ENCODE measurements at places on chromosomes 2 and 18. TPM values are rescaled to one million over a fixed set of nuclear protein-coding genes. Genes with fewer than 3 reads are reported as not detected.

DNA sequence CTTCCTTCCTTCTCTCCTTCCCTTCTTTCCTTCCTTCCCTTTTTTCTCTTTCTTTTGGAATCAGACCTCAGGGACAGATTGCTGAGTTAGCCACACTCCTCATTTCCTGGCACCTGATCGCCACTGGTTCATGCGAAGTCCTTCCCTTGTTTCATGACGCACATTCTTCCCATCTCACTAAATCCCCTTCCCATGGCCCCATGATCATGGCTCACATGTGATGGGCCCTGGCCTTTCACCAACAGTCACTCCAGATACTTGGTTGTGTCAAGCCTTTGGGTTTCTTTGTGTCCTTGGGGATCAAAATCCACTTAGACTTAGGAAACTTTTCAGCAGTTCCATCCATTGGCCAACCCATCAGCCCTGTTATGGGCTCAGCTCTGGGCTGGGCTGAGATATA lies 23.8 kb upstream of the ASPRV1 start:
- no peaks in the 10 kb centered on the region for H3K36me3 ChIP-seq
- peaks cover 5% of the 10 kb centered on the region for H3K4me1 ChIP-seq
- no peak overlapping the region for H3K4me3 ChIP-seq
- H3K27ac ChIP-seq, result peak overlapping the region; percentile 91
- DNase-seq, result no peak

DNA sequence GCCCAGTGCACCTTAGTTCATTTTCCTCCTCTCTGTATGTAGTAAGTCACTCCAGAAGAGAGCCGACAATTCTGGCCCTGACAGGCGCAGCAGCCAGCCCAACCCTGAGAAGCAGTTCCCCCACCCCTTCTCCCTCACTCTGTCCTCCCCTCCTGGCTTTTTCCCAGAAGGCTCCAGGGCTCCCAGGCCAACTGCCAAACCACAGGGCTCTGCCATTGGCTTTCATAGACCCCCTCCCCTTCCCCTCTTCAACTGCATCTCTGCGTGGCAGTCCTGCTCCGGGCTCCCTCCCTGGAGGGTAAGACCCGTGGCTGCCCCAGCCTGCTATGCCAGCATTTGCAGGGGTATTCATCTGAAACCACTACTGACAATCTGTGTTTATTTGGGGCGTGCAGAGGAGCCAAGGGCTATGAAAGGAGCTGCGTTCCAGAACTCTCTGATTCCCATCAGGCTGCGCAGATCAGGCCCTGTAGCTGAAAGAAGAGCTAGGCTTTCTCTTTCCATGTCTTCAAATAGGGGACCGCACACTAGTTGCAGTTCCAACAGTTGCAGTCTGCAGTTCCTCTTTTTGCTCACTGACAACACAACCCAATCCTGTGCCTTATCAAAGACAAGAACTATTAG lies 388.6 kb upstream of the TNP1 start:
- DNase-seq, result no peak
- no peaks in the 10 kb centered on the region for H3K36me3 ChIP-seq
- no peak overlapping the region for H3K4me3 ChIP-seq
- no peak overlapping the region for H3K27ac ChIP-seq

DNA sequence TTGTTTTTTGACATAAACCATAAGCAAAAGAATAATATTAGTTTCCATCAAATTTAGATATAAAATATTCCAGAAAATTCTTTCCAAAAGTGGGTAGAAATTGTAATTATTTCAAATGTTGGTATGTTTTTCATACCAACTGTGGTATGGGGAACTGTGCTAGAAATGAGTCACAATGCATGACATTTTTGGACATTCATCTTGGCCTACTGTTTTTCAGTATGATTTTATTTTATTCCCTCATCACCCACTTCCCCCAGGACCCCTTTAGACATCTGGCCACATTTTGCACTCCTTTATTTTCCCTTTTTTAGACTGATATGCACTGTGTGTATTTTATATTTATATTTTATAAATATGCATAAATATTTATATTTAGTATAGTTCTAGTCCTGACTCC lies 97.1 kb downstream of the DPP4 start:
- H3K27ac ChIP-seq, result peak overlapping the region; percentile 60

- peaks cover 12% of the 10 kb centered on the region for H3K4me1 ChIP-seq
- peak; percentile 15 for DNase-seq
- no peaks in the 10 kb centered on the region for H3K36me3 ChIP-seq
- peaks cover 4% of the 10 kb centered on the region for H3K27me3 ChIP-seq
Observed at GRCh38 chr2:169768262-169768995, 30.2 kb upstream of the SSB start.

DNA sequence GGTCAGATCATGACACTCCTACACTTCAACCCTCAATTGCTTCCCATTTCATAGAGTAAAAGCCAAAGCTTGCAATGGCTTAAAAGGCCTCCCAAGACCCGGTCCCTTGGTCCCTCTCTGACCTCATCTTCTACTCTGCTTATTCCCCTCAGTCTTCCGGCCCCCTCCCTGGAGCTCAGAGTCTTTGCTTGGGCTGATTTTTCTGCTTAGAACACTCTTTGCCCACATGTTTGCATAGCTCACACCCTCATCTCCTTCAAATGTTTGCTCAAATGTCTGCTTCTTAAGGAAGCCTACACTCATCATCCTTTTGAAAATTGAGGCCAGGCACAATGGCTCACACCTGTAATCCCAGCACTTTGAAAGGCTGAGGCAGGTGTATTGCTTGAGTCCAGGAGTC lies 65.6 kb upstream of the CAPN13 start:
- H3K27me3 ChIP-seq, result peaks cover 20% of the 10 kb centered on the region
- H3K36me3 ChIP-seq, result no peaks in the 10 kb centered on the region
- no peak for DNase-seq
- H3K4me3 ChIP-seq, result no peak overlapping the region

The CAPN14 gene
- 0.65 TPM for total RNA-seq

DNA sequence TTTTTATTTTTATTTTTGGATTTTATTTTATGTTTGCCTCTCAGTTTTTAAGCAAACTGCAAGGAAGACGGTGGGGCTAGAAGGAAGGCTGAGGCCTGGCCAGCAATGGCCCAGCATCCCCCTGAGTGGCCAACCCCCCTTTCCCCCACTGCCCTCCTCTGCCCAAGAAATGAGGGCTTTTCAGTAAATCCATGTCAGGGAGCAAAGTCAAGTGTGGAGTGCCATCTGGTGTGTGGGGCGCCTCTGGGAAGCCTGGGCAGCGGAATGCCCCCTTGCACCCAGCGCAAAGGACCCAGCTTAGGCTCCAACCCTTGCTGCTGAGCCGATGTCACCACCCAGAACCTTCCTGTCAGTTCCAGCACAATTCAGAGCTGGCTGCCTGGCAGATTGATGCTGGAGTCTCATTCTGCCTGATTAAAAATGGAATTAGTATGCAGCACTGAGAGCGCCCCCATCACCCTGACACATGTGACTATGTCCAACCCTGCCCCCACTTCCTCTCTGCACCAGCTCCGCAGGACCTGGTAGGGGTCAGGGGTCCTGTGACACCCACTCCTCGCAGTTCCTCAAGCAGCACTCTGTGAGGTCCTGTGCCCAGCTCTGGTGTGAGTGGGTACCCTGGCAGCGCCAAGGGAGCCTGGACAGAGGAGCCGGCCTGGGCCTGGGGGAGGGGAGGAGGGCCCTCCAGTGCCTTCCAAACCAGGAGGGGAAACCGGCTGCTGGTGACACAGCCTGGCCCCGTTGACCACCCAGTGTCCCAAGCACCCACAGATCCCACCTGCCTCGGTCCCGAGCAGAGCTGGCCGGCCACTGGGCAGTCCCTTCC lies 9.2 kb upstream of the ALPP start:
- peaks cover 6% of the 10 kb centered on the region for H3K4me1 ChIP-seq
- H3K27me3 ChIP-seq, result no peaks in the 10 kb centered on the region
- no peaks in the 10 kb centered on the region for H3K36me3 ChIP-seq
- no peak overlapping the region for H3K4me3 ChIP-seq

The ACMSD gene
- total RNA-seq, result not detected

The HOXD1 gene
- not detected for total RNA-seq

The MYO5B gene
- 0.12 TPM for total RNA-seq

- H3K27ac ChIP-seq, result no peak overlapping the region
- no peaks in the 10 kb centered on the region for H3K4me1 ChIP-seq
- H3K27me3 ChIP-seq, result no peaks in the 10 kb centered on the region
- H3K4me3 ChIP-seq, result no peak overlapping the region
Observed at GRCh38 chr18:22488554-22488953, 70.8 kb upstream of the CTAGE1 start.

DNA sequence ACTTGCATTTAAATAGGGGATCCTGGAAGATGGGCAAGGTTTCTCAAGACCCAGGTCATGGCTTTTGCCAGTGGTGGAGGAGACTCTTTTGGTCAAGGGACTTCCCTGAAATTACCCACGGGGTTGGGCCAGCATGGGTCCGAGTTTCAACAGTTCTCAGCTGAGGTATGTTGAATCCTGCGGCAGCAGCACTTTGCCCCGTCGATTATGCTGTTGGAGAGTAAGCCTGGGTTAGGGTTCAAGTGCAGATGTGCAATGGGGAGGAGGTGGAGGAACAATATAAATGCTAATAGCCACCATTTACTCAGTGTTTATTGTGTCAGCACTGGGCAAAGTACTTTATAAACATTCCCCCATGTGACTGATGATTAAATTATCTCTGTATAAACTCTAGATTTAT lies 96.0 kb upstream of the GATA6 start:
- H3K27ac ChIP-seq, result no peak overlapping the region
- H3K4me3 ChIP-seq, result no peak overlapping the region
- DNase-seq, result no peak
- H3K27me3 ChIP-seq, result no peaks in the 10 kb centered on the region

DNA sequence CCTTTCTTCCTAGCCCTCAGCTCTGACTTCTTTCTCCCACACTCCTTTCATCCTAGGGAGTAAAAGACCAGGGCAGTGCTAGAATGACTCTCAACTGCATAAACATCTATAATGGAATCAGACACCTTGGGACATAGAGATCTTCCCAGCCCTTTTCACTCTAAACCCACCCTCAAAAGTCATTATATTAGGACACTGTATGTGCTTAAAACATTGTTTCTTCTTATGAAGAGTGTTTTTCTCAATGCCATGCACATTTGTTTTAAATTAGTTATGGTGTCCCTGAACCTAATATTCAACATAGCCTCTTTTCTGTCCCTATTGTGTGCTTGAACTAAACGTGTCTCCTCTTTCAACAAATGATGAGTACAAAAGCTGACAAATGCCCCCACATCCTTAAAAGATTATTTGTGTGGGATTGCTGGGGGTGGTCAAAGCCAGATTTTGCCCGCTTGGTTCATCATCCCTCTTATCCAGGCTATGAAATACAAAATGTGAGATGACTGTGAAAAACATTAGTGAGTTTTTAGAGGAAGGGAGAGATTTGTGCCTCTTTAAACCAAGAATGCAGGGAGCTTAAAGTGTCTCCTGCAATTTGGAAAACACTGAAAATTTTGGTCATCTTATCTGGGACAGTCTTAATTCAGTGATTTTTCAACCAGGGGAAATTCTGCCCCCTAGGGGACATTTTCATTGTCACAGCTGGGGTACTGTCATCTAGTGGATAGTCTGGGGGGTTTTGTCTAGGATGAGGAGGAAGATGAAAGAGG lies 29.0 kb downstream of the SERPINB5 start:
- H3K4me3 ChIP-seq, result no peak overlapping the region
- H3K27me3 ChIP-seq, result peaks cover 56% of the 10 kb centered on the region
- DNase-seq, result no peak
- peaks cover 2% of the 10 kb centered on the region for H3K36me3 ChIP-seq

- no peak overlapping the region for H3K27ac ChIP-seq
- no peaks in the 10 kb centered on the region for H3K4me1 ChIP-seq
- DNase-seq, result no peak
- no peaks in the 10 kb centered on the region for H3K36me3 ChIP-seq
- peaks cover 5% of the 10 kb centered on the region for H3K27me3 ChIP-seq
Observed at GRCh38 chr18:67621049-67621713, 104.7 kb upstream of the DSEL start.

DNA sequence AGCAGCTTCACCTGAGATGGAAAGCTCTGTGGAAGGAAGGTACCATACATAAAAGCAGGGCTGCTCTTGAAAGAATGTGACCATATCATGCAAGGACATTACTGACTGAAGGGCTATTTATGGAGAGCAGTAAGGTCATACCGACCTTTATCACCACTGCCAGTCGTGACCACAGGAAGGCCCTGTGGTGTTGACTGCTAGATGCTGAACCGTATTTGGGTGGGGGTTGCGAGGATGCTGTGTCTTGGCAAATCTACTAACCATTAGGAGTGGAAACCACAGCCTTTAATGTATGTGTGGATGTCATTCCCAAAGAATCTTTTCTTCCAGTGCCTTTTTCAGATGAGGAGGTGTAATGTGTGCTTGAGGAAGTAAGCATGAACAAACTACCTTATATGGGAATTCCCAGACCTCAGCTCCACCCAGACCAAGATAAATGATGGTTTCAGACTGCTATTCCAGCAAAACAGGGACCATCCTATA lies 60.8 kb downstream of the LIMS1 start:
- H3K4me3 ChIP-seq, result no peak overlapping the region
- peaks cover 24% of the 10 kb centered on the region for H3K4me1 ChIP-seq
- no peak for DNase-seq
- peaks cover 2% of the 10 kb centered on the region for H3K36me3 ChIP-seq
- peak overlapping the region; percentile 24 for H3K27ac ChIP-seq
- H3K27me3 ChIP-seq, result no peaks in the 10 kb centered on the region

DNA sequence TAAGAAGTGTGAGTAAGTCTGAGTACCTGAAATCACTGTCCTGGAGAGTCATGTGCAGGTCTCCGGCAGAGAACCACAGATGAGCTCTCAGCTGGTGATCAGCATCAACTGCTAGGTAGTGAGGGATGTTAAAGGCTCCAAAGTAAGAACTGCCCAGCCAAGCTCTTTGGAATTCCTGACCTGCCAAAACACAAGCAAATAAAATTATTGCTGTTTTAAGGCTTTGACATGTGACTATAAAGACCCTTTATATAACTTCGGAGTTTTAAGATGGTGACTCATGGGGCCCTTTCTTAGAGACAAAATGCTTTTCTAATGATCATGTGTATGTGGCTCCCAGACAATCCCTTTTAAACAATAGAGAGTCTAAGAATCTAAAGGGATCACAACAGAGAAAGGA lies 855.7 kb downstream of the TRIB2 start:
- H3K27ac ChIP-seq, result no peak overlapping the region
- no peaks in the 10 kb centered on the region for H3K36me3 ChIP-seq
- H3K27me3 ChIP-seq, result no peaks in the 10 kb centered on the region
- H3K4me1 ChIP-seq, result no peaks in the 10 kb centered on the region
- H3K4me3 ChIP-seq, result no peak overlapping the region

DNA sequence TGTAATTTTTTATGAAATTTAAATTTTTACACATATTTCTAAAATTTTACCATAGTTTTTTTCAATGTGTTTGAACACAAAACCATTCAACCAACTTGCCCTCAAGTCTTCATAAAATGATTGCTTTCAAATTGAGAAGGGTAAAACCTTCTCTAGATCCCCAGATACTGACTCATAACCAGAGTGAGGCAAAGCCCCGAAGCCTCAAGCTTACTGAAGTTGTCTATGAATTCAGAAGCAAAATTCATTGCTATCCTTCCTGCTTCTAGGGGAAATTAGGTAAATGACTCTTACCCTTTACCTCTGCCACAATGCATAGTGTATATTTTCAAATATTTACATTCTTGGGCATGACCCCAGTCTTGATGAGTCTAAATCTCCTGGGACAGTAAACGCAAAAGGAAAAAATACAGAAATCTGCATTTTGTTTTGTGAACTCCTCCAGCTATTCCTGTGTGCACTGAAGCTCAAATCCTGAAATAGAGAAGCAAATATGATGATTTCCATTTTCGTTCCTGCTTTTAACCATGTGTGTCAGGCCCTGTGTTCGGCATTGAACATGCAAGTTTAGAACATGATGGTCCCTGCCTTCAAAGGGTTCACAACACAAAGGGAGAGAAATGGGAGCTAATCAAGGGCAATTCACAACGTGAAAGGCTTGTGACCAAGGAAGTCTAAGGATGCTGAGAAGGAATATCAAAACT lies 246.3 kb downstream of the SUCLG1 start:
- DNase-seq, result no peak
- H3K27me3 ChIP-seq, result peaks cover 65% of the 10 kb centered on the region
- no peaks in the 10 kb centered on the region for H3K36me3 ChIP-seq
- H3K4me1 ChIP-seq, result no peaks in the 10 kb centered on the region
- H3K4me3 ChIP-seq, result no peak overlapping the region
- H3K27ac ChIP-seq, result no peak overlapping the region

All from T-helper 17 cell (primary cell).